ENCODE measurements at places on chromosomes 7 and 10.

DNA sequence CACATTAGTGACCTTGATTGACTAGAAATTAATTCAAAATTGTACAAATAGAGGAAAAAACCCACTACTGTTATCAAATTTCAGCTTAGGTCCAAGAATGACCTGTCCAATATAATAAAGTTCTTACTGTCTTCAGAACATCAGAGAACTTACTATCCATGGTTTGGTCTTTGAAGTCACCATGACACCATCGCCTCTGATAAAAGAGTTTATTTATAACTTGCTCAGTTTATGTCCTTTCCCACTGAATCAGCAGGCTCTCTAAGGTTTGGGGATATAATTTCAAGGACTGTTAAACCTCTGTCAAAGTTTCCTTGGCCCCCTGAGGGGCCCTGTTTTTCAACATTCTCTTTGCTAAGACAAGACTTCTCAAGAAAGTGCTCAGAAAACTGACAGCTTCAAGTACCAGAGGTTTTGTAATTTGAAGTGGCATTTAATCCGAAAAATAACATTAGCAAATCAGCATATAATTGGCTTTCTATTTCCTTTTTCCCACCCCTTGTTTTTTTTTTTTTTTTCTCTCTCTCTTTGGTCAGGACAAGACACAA is 191.7 kb upstream of the FERD3L start:
- no peak for DNase-seq

DNA sequence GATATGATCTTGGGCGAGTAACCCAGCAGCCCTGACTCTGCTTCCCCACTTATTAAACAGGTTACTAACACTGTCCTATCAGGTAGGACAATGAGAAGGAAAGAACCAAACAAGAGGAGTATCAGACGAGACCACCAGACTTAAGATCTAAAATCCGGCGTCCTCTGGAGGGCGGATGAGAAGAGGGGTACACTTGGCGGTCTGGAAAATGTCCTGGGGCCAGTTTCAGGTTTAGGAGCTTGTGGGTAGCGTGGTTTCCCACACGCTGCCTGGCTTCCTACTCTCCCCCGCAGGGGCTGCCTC is 635 bp downstream of the ZNF32 start:
- no peak for DNase-seq

- DNase-seq = no peak
Observed at GRCh38 chr7:68535266-68535665, 1063.0 kb upstream of the AUTS2 start.

DNA sequence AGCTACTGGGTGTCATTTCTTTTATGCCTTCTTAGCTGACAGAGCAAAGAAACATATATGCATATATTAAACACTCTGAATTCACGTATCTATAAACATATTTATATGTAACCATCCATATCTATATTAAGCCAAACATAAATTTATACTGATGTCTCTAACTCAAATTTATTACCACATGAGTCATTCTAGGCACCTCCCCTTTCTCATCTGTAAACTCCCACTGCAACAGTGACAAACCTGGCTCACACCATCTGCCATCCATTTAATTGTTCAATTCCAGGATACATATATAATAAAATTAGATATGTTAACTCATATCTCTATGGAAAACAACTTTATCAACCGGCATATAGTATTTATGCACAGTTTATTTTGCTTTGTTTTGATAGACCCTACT is 722.3 kb downstream of the SORCS1 start:
- DNase-seq = no peak

GRCh38 chr7:22231806-22232205 is 125.1 kb downstream of the RAPGEF5 start:
- no peak for DNase-seq

DNA sequence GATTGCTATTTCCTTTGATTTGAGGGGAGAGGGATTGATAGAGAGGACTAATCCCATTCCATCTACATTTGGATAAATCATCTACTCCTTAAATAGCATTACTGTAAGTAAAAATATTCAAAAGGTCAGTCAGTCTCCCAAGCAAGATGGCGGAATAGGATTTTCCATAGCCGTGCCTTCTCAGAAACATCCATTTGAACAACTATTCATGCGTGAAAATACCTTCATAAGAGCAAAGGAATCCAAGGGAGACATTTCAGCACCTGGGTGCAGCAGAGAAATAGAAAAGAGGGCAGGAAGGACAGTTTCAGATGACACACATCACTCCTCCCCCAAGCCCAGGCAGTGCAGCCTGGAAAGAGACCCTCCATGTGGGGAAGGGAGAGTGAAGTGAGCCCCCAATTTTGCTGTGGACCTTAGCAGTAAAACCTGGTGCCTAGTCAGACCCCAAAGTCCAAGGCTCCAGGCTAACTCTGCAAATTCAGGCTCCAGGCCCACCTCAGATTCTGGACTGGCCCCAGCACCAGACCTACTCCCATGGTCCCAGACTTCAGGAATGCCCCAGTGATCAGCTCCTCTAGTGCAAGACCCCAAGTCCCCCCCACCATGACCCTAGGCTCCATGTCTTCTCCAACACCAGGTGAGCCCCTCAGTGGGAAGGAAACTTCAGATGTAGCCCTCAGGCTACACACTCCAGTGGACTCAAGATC is 104.3 kb upstream of the LANCL2 start:
- DNase-seq = no peak

- no peak for DNase-seq
Observed at GRCh38 chr10:13404305-13404759, 56.2 kb upstream of the SEPHS1 start.

- DNase-seq = no peak
Observed at GRCh38 chr10:43353495-43354329, 17.7 kb upstream of the FXYD4 start.

DNA sequence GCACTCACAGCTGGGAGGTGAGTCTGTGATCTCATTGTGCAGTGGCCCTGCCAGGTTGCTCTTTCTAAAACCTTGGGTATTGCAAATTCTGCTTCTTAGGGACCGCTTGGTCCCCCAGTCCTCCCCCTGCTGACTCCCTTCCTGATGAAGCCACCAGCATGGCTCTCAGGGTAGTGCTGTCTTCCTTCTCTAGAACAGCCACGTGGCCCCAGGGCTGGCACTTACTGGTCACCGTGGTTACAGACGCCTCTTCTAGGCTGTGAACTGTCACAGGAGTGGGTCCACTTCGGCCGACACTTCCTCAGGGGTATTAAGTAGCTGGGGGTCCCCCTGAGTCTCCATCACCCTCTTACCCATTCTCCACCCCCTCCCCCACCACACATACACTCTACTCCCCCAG is 2.7 kb upstream of the HTRA1 start:
- no peak for DNase-seq

GRCh38 chr7:43590862-43591557 is 8.1 kb downstream of the STK17A start:
- DNase-seq = peak; percentile 67

DNA sequence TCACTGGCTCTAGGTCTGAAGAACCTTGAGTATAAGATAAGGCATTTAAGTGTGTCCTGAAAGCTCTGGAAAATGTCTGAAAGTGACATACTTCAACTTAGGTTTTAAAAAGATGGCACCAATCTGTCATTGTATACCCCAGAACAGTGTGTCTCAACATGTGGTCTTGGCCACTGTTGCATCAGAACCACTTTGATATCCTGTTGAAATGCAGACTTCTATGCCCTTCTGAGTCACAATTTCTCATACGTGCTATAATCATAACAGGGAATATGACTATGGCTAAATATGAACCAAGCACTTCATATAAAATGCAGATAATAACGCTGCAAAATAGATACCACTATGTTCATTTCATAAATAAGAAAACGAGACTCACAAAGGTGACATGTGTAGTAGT is 38.0 kb upstream of the GPAM start:
- no peak for DNase-seq

DNA sequence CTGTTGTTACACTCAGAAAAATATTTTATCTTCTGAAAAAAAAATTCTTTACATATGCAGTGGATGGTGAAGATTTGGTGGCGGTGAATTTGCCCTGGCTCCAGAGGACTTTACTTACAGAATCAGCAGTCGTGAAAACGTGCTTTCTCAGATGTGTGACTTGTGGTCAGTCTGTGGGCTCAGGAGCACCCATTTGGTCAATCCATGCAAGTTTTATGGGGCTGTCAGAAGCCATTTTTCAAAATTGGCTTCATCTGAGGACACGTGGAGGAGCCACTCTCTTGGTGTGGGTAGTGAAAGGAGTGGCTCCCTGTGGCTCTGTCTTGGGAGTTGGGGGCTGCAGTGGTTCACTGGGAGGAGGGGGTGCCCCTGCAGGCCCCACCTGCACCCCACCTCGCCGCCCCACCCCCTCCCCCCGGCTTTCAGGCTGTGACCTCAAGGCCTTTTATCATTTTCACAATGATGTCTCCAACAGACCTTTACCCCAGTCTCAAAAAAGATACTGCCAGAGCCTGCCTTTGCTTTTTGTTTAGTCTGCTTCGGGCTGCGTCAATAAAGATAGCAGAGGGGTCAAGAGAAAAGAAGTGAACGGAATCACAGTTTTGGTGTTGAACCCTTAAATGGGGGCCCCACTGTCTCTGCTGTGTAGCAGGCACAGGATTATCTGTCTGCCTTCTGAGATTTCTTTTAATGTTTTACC is 137.4 kb downstream of the MGMT start:
- DNase-seq = peak; percentile 56

- no peak for DNase-seq
Observed at GRCh38 chr7:39810710-39811109, 139.3 kb upstream of the CDK13 start.

GRCh38 chr7:151925446-151926335 is 30.6 kb upstream of the GALNTL5 start:
- peak; percentile 16 for DNase-seq

DNA sequence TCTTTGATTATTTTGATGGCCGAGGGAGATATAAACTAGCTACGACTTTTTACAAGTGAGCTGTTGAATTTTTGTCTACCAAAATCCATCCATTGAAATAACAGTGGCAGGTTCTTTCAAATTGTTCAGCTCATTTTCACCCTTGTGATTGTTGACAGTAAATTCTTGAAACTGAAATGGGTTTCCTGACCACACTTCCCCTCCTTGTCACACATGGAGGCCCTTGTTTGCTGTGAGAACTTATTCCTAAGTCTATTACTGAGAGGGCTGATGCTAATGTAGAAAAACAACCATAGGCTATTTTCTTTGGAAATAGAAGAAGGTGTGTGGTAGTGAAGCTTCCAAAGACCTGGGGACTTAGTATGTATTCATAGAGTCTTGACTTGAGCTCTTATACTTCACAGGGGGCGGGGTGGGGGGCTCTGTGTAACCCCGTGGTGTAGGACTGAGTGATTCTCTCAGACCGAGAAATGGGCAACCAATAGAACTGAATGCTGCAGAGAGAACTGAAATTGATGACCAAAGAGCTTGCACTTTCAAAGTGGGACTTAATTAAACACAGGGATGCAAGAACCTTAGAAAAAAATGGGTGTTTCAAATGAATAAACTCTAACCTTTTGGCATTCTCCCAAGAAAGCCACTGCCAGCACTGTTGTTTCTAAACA is 718.9 kb downstream of the CCSER2 start:
- no peak for DNase-seq

- no peak for DNase-seq
Observed at GRCh38 chr10:131968949-131969348, 12.8 kb downstream of the BNIP3 start.

Data from GM20000 (cell line).